NCI-H524 treated with DMSO at 0.1 percent for 48 hours (cell line): ENCODE measurements at places on chromosomes 1 and 21.

DNA sequence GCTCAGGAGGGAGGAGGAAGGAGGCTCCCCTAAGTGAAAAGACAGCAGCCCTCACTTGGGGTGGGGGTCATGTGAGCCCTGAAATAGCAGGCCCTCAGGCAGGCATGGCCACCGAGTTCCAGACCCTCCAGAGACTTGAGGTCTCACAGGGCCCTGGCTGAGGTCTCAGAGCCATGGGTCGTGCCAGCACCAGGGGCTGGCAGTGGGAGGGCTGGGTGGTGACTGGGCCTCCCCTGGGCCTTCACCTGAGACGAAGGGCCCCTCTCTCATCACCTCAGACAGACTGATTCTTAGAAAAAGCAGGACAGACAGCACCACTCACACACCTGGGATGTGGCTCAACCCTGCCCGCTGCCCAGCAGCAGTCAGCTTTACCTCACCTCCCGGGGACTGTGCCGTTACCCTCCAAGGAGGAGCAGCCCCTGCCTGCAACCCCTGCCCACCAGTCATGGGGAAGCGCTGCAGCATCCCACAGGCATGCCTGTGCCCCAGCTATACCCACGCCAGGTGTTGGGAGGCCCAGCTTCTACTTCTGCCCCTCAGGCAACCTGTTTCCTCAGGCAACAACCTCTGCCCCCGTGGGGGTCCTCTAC, 42.6 kb upstream of the LRP8 start:
- DNase-seq = no peak

DNA sequence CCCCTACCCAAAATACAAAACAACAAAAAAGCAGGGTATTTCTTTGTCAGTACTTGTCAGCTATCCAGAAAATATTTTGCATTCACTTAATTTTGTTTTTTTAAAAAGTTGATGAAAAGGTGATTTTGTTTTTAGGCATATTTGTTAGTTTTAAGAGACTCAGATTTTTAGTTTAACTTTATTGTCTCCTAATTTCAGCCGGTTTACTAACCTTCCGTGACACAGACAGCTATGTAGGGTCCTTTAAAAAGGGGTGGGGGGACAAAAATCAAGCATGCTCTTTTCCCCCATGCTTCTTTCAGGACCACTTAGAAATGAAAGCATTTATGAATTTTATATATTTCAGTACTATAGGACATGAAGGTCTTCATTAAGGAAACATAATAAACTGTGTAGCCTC, 1.6 kb downstream of the PBX1 start:
- DNase-seq = no peak

- DNase-seq = no peak
Observed at GRCh38 chr21:16583556-16583955, 853.8 kb downstream of the USP25 start.

- DNase-seq = no peak
Observed at GRCh38 chr1:8892026-8892425, 13.5 kb upstream of the ENO1 start.

DNA sequence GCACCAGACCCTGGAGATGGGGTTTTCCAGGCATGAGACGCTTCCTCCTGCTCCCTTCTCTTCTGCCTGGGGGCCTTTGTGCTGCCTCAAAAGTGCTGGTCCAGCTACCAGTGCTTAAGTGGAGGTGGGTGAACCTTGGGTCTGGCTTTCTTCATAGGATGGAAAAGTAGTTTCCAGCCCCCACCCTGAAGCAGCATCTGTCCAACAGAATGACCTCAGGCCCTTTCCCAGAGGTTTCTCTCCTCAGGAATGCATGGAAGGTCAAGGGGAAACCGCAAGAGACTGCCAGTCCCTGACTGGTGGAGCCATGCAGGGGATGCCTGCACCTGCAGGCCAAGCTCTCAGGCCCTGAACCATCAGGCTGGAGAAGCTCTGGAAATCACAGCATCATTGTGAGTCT, 63.8 kb downstream of the HMGB4 start:
- no peak for DNase-seq

DNA sequence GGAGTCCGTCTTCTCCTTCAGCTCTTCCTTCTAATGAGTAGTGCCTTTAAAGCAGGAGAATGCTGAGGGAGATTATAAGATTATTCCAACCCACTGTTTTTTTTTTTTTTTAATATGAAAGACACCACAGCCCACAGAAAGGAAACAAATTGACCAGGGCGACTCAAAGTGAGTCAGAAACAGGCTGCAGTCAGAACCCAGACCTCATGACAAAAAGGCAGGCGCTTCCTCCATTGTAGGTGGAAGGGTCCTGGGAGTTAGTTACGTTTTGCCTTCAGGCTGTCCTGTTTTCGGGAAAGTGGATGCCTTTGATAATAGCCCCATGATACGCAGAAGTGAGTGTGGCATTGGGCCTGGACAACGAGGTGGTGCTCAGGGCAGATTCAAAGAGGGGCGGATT, 21.0 kb downstream of the PLXNA2 start:
- DNase-seq = no peak

- DNase-seq = no peak
Observed at GRCh38 chr1:4664606-4665005, 10.2 kb downstream of the AJAP1 start.

GRCh38 chr1:59827055-59827643, 12.4 kb downstream of the HOOK1 start:
- no peak for DNase-seq

DNA sequence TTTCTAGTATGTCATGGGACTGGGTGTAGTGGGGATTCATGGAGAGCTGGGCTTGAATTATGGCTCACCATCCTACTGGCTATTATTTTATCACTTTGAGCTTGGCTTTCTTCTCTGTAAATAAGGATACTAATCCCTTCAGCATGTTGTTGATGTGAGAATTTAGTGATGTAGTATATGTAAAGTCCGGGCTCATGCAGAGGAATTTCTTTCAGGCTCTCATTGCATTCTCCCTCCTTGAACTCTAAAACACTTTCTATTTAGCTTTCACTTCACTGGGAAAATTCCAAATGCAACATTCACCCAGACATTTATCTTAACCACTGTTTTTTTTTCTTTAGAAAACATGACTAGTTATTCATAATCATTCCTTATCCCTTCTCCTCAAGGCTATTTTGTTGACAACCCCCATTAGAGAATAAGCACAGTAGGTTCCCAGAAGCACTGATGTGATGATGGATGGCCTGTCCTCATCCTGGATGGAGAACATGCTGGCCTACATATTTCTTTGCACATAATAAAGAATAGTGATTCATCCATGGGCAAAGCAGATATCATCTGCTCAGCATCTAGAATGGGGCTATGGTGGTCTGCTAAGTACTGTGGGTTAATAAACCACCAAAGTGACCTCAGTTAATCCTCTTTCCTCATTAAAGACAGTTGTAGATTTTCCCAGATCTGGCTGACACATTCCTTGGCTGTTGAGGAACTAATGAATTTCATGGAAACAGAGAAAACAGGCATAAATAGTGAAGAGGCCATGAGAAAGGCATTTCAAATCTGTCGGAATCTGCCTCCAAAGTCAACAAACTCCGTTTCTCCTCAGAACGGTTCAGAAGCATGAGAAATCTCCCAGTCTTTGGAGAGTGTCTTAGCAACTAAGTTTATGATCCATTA, 68.0 kb upstream of the CYP2J2 start:
- DNase-seq = no peak

DNA sequence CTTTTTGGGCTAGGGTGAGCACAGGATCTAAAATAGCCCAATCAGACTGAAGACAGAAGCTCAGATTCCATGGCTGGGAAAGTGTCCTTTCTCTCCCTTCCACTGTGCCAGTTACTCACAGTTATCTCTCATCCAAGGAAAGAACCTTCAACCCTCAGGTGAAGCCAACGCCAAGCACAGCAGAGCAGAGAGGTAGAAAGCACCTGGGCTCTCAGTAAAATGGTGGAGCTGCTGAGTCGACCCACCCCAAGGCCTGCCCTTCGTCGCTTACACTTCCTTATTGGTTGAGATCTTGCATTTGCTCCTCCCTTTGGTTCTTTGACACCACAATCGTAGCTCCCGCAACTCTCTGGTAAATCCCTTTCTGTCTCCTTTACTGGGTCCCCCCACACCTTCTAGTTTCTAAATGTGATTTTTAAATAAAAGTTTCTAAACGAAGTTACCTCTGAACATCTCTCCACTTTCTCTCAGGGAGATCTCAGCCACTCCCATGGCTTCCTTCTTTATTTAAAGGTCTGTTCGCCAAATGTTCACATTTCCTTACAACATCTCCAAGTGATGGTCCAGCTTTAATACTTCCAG, 27.5 kb upstream of the SLC30A1 start:
- DNase-seq = no peak

GRCh38 chr1:202697038-202697437, 13.2 kb downstream of the SYT2 start:
- DNase-seq = peak; percentile 6

DNA sequence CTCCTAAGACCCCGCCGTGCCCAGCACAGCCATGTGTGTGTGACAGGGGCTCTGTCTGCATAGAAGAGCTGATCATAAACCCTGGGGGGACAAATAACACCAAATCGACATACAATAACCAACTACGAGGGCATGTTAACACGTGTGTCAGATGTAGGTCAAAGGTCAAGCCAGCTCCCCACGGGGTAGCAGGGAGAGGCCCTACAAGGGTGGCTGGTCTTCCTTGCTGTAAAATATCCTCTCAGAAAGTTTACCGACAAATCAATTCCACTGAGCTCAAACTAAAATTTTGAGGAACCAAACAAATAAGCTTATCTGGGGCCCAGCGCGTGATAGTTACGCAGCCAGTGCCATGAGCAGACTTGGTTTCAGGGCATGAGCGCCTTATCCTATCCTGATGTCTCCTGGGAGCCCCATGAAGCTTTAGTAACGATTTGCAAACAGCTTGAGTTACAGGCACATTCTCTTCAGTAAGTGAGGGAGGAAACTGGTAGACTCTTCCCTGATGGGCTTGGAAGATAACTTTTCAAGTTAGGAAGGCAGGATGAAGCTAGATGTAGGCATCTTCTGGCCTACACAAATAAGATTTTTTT, 2.7 kb upstream of the TMPRSS3 start:
- no peak for DNase-seq

DNA sequence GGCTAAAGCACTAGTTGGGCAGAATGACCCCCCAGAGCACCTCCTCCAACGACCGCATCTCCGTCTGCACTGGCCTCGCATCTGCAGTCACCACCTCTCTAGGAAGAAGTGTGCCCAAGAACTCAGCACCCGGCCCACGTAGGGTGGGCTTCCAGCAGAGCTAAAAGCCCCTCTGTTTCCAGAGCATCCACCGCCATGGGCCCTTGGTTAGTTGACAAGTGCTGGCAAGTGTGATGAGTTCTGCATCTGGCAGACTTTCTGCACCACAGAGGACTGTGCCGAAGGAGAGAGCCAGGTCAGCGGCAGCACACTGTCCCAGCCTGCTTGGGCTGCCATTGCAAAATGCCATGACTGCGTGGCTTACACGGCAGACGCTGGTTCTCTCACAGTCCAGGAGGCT, 76.4 kb upstream of the COL6A1 start:
- no peak for DNase-seq

GRCh38 chr1:191904991-191905390, 253.3 kb upstream of the RGS18 start:
- no peak for DNase-seq

DNA sequence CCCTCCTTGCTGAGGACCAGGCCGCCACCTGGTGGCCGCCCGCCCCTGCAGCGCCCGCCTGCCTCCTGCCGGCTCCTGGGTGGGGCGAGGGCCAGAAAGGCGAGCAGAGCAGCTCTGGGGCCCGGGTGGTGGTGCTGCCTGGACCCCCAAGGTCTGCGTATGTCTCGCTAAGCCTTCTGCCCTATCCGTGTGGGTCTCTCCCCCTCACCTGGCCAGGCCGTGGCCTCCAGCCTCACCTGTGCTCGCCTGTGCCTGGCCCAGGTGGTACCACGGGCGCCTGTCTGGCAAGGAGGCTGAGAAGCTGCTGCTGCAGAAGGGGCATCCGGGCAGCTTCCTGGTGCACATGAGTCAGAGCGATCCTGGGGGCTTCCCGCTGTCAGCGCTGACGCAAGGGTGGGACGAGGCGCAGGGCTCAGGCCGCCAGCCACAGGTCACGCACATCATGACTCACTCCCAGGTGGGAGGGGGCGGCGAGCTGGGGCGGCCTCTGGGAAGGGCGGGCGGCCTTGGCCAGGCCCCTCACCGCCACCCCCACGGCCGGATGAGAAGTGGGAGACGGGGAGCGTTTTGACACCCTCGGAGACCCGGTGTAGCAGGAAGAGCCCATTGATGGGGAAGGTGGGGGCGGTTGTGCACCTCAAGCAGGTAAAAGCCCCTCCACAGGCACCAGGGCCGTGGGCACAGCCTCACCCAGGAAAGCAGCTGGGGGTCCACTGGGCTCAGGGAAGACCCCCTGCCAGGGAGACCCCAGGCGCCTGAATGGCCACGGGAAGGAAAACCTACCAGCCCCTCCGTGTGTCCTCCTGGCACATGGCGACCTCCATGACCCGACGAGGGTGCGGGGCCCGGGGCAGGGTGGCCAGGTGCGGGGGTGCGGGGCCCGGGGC, 9.9 kb downstream of the RNF223 start:
- DNase-seq = no peak

DNA sequence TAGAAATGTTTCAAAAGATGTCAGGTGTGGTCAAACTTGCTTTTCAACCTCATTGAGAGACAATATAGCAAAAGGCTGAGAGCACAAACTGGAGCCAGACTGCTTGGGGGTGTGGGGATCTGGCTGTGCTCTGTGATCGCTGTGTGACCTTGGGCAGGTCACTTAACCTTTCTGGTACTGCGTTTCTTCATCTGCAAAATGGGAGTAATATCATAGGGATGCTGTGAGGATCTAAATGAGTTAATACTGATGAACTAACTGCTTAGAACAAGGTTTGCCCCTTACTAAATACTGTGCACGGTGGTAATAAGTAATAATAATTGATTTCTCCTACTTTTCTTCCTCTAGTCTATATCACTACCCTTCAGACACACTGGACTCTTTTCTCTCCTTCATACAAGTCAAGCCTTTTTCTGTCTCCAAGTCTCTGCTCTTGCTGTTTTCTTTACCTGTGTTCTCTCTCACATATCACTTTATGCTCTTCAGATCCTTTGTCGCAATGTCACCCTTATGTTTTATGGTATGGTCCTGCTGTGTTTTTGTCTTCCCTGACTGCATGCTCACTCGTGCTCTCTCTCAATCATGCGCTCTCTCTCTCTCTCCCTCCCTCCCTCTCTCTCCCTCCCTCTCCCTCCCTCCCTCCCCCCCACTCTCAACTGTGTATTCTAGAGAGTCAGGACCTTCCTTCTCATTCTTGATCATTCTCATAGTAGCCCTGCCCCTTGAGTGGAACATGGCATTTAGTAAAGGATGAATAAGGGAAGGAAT, 3.3 kb downstream of the MGST3 start:
- DNase-seq = no peak

GRCh38 chr1:90384193-90384592, 332.9 kb downstream of the BARHL2 start:
- no peak for DNase-seq

GRCh38 chr1:211605603-211606331, 26.8 kb upstream of the SLC30A1 start:
- no peak for DNase-seq

GRCh38 chr1:27668808-27669723, 2.9 kb downstream of the IFI6 start:
- no peak for DNase-seq

- no peak for DNase-seq
Observed at GRCh38 chr1:91784191-91784590, 101.8 kb downstream of the TGFBR3 start.

- DNase-seq = no peak
Observed at GRCh38 chr1:11925938-11926292, 312 bp downstream of the KIAA2013 start.
